Epithelial cell of proximal tubule (primary cell): ENCODE measurements at places on chromosomes 11 and 22.

DNA sequence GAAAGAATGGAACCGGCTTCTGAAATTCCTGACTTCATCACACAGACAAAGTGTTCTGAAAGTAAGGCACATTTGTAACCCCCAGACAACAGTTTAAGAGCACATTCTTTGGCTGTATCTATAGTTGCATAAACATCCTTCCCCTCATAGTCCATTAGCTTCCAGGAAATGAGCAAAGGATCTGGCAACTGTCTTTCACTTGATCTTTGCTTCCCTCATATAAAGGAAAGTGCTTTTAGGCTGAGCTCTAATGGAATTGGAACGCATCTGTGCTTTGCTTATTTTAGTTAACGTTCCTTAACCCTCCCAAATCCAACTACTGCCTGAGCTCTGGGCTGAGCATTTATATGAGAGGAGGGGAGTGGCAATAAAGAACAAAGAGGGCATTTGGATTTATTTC, 76.9 kb upstream of the API5 start:
- DNase-seq: no peak

DNA sequence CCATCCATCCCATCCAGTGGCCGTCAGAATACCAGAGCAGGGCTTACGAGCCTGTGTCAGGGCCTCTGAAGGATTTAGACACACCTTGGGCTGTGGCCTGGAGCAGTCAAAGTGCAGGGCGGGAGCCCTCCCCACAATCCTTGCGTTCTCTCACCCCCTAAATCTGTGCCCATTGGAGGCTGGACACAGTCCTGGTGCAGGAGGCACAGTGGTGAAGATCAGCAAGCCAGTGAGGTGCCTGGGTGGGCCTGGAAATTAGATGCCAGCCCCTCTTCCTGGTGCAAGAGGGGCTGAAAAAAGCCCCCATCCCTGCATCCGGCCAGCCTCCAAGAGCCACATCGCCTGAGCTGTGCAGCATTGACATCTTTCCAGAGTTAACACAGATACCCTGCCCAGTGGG, 1045.8 kb downstream of the TBC1D22A start:
- DNase-seq: no peak

- no peak for DNase-seq
Measured at GRCh38 chr11:103808252-103808651, 228.2 kb upstream of the DDI1 start.

DNA sequence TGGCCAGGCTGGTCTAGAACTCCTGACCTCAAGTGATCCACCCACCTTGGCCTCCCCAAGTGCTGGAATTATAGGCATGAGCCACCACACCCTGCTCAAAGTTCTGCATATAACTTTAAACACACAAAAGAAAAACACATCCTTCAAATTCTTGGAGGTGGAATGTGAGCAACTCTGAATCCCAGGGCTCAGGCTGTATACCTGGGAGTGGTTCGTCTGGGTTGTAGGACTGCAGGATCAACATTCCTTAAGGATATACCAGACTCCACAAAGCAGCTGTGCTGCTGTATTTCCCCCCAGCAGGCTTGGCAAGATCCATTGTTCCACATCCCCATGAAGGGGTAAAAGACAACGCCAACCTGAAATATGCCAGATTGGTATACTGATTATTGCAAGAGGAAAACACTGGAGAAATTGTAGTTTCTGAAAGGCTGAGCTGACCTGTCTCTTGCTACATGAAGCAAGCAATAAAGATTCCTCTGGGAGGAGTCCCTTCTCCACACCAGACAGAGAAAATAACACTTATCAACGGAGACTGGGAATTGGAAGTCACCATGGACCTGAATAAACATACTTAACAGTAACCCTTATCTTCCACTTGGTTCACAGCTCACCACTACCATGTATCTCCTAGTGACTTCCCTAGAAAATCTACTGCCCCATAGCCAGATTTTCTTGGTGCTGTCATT, 12.2 kb upstream of the RPS3 start:
- no peak for DNase-seq

DNA sequence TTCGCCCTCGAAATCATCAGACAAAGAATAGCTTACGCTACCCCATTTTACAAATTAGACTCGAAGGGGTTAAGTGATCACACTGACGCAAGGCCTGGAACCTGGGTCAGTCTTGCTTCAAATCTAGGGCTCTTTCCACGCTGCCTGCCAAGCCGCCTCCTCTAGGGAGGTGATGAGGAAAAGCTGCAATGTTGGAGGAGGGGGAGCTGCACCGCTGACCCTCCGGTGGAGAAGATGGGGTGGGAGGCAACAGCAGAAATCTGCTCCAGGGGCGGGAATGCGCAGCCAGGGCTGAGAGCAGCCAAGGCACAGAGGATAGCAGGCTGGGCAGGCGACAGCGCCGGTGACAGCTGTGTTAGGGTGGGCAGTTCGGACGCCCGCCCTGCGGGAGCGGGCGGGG, 595 bp downstream of the SYVN1 start:
- DNase-seq: no peak

- DNase-seq: no peak
Measured at GRCh38 chr11:117693344-117693743, 103.7 kb downstream of the DSCAML1 start.

- DNase-seq: no peak
Measured at GRCh38 chr11:47175746-47176327, 842 bp downstream of the ARFGAP2 start.

- no peak for DNase-seq
Measured at GRCh38 chr11:60918251-60918938, 4.4 kb downstream of the TMEM109 start.

DNA sequence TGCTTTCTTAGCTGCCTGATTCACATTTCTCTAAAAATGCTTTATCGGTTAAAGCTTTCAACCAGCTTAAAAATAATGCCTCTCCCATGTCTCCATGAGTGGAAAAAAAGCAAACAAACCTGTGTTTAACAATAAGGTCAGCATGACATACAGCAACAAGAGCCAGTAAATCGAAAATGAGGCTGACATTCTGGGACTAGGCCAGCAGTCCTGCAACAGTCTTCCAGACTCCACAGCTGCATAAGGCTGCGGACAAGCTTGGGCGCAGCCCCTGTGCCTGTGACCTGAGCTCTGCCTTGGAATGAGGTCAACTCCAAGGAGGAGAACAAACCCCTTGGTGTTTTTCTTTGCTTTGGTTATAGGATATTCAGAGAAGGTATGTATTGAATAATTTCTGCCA, 95.5 kb downstream of the PGR start:
- no peak for DNase-seq

GRCh38 chr11:69490516-69490915, 9.1 kb downstream of the LINC01488 start:
- no peak for DNase-seq

DNA sequence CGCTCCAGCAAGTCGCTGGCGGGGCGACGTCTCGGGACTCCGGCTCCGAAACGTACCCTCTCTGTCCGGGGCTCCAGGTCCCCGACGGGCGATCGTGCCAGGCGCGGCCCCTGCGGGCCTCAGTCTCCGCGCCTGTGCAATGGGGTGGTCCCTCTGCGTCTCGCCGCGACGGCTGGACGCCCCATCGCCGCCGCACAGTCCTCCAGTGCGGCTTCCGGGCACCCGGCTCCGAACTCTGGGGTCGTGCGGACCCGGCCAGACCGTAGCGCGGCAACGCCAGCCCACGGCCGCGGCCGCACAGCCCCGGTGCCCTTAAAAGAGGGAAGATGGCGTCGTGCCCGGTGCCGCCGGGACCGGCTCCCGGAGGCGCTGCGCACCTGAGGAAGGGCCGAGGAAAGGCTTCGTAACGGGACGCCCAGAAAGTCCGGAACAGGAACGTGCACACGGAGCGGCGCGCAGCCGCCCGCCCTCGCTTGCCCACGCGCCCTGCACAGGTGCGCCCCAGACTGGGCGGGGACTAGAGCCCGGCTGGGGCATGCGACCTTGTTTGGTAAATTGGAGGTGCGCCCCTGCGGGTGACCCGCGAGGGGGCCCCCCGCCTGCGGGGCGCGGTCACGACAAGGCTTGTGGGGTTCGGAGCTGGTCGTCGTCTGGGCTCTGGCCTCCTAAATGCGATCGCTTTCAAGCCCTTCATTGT, 525 bp downstream of the BIK start:
- no peak for DNase-seq

GRCh38 chr11:66106786-66107599, 36.9 kb downstream of the PACS1 start:
- DNase-seq: no peak

DNA sequence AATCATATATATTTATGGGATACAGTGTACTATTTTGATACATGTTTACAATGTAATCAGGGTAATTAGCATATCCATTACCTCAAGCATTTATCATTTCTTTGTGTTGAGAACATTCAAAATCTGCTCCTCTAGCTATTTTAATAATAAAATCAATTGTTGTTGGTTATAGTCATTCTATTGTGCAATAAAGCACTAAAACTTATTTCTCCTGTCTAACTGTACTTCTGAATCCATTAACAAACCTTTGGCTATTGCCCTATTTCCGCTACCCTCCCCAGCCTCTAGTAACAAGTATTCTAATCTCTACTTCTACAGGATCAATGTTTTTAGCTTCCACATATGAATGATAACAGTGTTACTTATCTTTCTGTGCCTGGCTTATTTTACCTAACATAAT, 15.3 kb upstream of the USP2 start:
- no peak for DNase-seq

DNA sequence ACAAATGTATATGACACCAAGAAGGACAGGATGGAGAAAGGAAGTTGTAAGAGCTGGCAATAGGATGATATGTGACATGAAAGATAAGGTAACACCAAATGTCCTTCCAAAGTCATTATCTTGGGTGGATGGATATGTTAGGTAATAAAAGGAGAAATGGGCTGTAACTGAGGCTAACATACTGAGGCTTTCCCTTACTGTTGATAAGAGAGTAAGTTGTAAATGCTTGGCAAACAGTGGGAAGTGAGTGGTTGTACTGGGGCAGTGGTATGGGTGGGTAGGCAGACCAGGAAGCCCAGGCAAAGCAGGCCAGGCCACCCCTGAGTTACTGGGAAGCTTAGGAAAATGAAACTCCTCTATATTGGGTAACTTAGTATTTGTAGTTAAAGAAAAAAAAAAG, 73.7 kb downstream of the ARHGAP42 start:
- DNase-seq: no peak
